CD4-positive, alpha-beta T cell treated with Interleukin-4 for 4 hours (primary cell): ENCODE measurements at places on chromosomes 7 and 10.

DNA sequence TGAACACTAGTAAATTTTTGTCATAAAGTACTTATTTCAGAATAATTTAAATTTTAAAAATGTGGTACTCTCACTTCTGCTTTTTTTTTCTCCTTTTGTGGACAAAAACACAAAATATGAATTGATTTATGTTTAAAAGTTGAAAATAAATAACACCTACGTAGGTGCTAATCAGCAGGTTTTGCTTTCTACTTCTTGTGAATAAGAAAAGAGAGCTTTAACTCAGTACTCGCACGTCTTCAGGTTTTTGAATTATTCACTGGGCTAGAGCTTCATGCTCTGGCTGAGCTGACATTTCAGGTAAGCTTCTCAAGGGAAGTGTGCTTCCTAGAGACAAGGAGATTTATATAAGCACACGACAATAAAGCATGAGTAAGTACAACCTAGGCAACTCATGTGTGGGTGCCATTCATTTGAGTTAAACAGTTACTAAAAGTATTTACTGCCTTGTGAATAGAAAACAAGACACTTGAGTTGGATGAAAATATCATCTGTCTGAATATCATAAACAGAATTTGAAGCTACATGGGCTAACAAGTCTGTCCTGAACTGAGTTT is 190.0 kb upstream of the POT1 start:
- DNase-seq, result no peak

DNA sequence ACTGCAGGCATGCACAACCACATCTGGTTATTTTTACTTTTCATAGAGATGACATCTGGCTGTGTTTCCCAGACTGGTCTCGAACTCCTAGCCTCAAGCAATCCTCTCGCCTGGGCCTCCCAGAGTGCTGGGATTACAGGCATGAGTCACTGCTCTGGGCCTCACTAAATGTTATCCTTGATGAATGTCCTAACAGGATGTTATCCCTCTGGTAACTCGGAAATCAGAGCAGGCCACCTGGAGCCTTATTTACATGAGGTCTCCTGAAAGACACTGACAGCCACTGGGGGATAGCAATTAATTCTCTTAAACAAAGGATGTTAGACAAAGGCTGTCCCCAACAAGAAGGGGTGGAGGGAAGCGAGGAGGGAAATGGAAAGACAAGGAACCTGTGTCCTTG is 4.5 kb upstream of the ZNF438 start:
- DNase-seq, result no peak

GRCh38 chr10:119020627-119020946 is 8.9 kb upstream of the NANOS1 start:
- DNase-seq, result no peak

- no peak for DNase-seq
Observed at GRCh38 chr7:46637793-46638735, 717.0 kb upstream of the IGFBP3 start.

- peak; percentile 43 for DNase-seq
Observed at GRCh38 chr10:58299580-58299979, 30.6 kb downstream of the CISD1 start.

DNA sequence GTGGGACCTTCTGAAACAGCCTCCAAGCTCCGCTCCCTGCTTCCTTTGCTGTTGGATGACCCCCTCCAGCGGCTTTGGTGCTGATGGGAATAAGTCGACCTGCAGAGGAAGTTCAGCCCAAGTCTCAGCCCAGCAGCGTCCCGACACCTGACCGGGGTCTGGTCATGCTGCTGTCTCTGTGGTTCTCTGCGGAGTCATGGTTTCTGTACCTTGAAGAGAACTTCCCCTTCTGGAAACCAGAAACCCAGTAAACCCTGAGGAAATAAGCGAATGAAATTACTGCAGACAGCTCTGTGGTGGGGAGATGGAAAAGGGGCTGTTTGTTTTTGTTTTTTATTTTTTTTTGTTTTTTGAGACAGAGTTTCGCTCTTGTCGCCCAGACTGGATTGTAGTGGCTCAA is 18.3 kb upstream of the ZNF12 start:
- DNase-seq, result no peak

GRCh38 chr10:129536336-129536735 is 69.3 kb downstream of the MGMT start:
- no peak for DNase-seq

- DNase-seq, result no peak
Observed at GRCh38 chr7:66238773-66239466, 33.8 kb downstream of the TPST1 start.

DNA sequence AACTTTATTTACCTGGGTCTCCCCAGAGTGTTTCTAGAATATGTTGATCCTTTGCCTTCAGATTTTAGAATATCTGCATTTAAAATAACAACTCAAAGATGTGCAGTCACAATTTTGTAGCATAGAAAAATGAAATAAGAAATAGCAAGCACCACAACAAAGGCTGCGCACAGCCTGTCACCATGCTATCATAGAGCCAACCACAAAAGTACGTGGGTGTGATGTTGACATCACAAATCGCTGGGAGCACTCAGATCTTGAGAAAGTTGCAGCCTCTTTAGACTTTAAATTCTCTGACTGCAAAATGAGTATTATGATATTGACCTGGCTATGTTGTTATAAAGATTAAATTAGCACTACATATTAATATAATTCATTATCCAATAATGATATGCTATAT is 177.9 kb downstream of the TNS3 start:
- DNase-seq, result no peak

- no peak for DNase-seq
Observed at GRCh38 chr10:3494131-3494837, 290.7 kb downstream of the KLF6 start.

- no peak for DNase-seq
Observed at GRCh38 chr7:132817949-132818348, 241.7 kb upstream of the PLXNA4 start.

GRCh38 chr7:1610678-1611302 is 41.0 kb upstream of the PSMG3 start:
- DNase-seq, result no peak

DNA sequence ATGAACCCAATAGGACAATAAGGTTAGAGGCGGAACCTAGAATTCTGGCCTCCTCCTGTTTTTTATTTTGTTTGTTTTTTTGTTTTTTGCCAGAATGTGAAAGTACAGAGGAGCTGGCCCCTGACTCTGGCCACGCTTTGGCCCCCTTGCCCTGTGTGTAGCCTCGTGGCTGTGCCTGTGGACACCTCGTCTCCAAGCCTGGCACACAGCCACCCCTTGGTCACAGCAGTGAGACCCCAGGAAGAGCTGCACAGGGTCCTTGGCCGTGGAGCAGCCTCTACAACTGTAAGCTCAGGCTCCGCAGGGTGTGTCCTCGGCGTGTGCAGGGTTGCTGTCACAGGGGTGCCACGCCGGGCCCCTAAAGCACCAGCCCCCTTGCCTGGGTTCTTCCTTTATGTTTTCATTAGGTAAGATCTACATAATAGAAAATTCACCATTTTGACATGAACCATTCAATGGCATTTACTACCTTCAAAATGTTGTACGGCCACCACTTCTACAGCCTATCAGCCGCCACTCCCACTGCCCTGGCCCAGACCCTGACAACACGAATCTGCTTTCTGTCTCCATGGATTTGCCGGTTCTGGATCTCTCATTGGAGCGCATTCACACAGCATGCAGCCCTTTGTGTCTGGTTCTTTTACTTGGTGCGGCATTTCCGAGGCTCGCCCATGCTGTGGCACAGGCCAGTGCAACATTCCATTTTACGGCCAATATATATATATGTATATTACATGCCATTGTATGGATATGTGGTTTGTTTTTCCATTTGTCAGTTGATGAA is 51.0 kb downstream of the AMZ1 start:
- DNase-seq, result no peak

GRCh38 chr7:45699015-45699309 is 124.8 kb downstream of the ADCY1 start:
- DNase-seq, result no peak

DNA sequence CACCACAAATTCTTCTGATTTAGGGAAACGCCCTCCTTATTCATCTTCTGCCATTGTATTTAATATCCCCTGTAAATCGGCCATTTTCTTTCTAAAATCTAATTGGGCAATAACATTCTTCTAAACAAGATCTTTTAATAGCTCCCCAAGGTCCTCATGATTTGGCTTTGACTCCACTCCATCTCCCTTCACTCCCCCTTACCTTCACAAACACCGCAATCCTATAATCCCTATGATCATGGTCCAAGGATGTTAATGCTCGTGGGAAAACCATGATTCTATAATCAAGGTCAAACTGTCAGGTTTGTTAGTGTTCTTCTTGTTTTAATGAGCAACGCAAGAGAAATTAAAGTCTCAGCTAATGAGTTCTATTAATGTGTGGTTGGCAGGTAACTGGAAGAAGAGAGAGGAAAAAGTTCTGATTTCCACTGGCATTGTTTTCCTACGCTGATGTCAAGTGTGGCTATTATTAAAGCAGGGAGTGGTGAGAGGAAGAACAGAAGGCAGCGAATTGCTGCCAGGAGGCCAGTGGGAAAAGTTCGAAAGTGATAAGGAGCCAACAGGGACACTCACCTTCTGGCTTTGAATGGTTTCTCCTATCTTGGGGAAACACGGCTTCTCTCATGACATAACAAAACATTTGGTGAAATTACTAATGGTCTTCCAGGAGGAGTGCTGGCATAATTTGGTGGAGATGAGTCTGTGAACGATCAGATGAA is 28.1 kb downstream of the LRRC72 start:
- DNase-seq, result no peak

GRCh38 chr7:542713-543500 is 23.3 kb upstream of the PDGFA start:
- DNase-seq, result no peak

GRCh38 chr10:126972635-126973414 is 67.6 kb downstream of the DOCK1 start:
- no peak for DNase-seq

- no peak for DNase-seq
Observed at GRCh38 chr7:98162758-98163157, 48.5 kb upstream of the BHLHA15 start.

GRCh38 chr10:35827783-35828182 is 185.7 kb upstream of the FZD8 start:
- DNase-seq, result no peak

- no peak for DNase-seq
Observed at GRCh38 chr10:79239275-79239779, 107.9 kb upstream of the PPIF start.

GRCh38 chr10:100185364-100186252 is at the start of gene ERLIN1:
Gene ERLIN1, minus strand, starts transcription at chr10:100186029. Its CDS starts 403 bp downstream, at chr10:100185626.
- DNase-seq, result peak; percentile 90

DNA sequence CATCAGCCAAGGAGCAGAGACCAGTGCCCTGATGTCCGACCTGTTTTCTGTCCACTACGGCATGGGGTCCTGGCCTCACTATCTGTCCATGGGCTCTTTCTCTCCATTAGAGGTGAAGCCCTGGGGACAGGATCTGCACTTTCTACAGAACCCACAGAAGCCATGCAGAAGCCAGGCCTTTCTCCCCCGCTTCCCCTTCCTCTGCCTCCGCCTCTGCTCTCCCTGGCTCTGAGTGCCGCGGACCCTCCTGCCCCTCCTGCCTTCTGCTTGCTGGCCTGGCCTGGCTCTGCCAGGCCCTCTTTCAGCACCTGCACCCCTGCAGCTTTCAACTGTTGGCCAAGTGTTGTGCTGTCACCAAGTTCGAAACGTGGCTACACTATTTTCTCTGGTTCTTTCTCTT is 439.8 kb upstream of the ZMIZ1 start:
- DNase-seq, result no peak

DNA sequence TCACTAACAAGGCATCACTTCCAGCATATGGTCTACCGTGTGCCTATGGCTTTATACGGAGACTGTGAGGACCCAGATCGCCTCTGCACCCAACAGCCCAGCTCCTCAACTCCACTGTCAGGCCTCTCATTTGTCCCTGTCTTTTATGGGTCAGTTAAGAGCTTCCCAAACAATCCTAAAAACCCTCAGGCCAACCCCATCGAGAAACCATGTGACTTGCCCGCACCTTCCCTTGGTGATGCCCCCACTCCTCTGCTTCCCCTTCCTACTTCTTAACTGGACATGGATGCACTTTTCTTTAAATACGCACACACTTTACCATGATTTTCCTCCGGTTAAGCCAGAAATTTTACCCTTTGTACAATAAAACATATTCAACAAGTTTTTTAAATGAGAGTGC is 46.8 kb downstream of the BAIAP2L1 start:
- no peak for DNase-seq

GRCh38 chr10:71630168-71630567 is 89.4 kb downstream of the C10orf105 start:
- DNase-seq, result no peak

- no peak for DNase-seq
Observed at GRCh38 chr7:121214657-121215056, 114.1 kb upstream of the WNT16 start.

DNA sequence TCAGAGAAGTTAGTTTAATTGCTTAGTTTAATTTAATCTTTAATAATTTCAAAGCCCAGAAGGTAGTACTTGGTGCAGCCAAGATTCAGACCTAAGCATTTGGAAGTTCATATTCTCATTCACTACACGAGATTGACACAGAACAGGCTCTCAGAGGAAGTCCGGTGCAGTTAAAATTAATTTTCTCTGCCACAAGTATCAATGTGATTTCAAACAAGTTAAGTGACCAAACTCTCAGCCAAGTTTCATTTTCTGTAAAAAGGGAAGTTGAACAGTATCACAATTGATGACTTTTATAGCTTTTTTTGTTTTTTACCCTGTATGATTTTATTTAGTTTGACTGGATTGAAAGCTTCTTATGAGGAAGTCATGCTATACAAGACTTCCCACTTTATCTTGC is 1494.9 kb upstream of the LRRTM3 start:
- DNase-seq, result no peak

GRCh38 chr10:100507357-100507732 is 12.3 kb downstream of the SEC31B start:
- no peak for DNase-seq

DNA sequence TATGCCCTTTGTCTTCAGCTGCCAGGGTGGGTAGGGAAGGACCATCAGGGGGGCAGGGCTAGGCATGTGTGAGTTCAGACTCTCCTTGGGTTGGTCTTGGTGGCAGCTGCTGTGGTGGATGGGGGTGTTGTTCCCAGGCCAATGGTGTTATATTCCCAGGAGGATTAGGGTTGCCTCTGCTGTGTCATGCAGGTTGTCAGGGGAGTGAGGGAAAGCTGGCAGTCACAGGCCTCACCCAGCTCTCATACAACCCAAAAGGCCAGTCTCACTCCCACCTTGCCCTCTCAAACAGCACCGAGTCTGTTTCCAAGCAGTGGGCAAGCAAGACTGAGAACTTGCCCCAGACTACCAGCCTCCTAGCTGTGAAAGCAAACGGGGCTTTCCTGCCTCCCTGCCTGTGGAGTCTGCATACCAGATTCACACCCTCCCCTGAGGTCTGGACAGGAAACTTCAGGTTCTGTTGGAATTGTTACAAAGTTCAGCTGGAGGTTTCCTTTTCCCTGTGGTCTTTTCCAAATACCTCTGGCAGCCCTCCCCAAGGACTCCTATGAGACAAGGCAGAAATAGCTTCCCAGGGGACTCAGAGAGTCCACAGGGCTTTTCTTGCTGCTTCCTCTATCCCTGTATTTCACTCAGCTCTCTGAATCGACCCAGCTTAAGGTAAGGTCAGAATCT is 1.4 kb downstream of the HYAL4 start:
- DNase-seq, result no peak

GRCh38 chr7:30880125-30880720 is 31.4 kb upstream of the AQP1 start:
- no peak for DNase-seq
